Calu3 (cell line): ENCODE measurements at places on chromosomes 13 and 19. TPM values are rescaled to one million over a fixed set of nuclear protein-coding genes. Genes with fewer than 3 reads are reported as not detected.
A peak's percentile ranks its signal among the peaks of the same experiment; 100 is the strongest.

The BEST2 gene
- not detected in 2 replicates for total RNA-seq

The PLIN4 gene
- total RNA-seq, result 1.1 and 2.3 TPM in 2 replicates

The ZNF728 gene
- not detected in 2 replicates for total RNA-seq

The ZNF98 gene
- total RNA-seq, result not detected in 2 replicates

The PCDH8 gene
- total RNA-seq, result not detected in 2 replicates

The ZNF93 gene
- 6.5 and 6.9 TPM in 2 replicates for total RNA-seq

GRCh38 chr19:1651568-1652291 is 685 bp downstream of the TCF3 start:
- H3K4me1 ChIP-seq, result peaks cover 2% of the 10 kb centered on the region
- no peak overlapping the region for H3K27ac ChIP-seq
- peak overlapping the region; percentile 56 for H3K4me3 ChIP-seq
- H3K27me3 ChIP-seq, result no peaks in the 10 kb centered on the region
- DNase-seq, result no peak

GRCh38 chr13:80030491-80030890 is 310.4 kb downstream of the SPRY2 start:
- no peaks in the 10 kb centered on the region for H3K36me3 ChIP-seq
- no peak overlapping the region for H3K4me3 ChIP-seq
- no peaks in the 10 kb centered on the region for H3K4me1 ChIP-seq
- no peaks in the 10 kb centered on the region for H3K27me3 ChIP-seq

DNA sequence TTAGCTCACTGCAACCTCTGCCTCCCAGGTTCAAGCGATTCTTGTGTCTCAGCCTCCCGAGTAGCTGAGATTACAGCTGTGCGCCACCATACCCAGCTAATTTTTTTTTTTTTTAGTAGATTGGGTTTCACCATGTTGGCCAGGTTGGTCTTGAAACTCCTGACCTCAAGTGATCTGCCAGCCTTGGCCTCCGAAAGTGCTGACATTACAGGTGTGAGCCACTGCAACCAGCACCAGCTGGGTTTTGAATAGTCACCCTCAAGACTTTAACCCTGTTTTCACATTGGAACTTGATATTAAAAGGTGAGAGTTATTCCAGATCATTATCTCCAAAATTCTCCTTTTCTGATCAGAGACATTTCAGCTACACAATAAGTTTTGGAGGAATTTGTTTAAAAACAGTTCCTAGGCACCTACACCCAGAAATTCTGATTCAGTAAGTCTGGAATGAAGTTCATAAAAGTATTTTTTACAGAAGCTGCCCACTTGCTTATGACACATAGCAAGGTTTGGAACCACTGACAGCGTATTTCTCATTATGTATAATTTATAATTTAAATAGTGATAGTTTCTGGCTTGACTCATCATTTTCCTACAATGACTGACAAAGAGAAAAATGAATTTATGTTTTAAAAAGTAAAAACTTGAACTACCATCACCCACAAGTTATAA is 417.3 kb downstream of the DIAPH3 start:
- H3K27me3 ChIP-seq, result no peaks in the 10 kb centered on the region
- no peaks in the 10 kb centered on the region for H3K4me1 ChIP-seq
- no peak for DNase-seq
- no peak overlapping the region for H3K4me3 ChIP-seq

GRCh38 chr19:737591-738093 is 13.3 kb upstream of the MISP start:
- DNase-seq, result peak; percentile 56
- H3K36me3 ChIP-seq, result no peaks in the 10 kb centered on the region
- peaks cover 16% of the 10 kb centered on the region for H3K4me1 ChIP-seq

- peak; percentile 91 for DNase-seq
- H3K4me1 ChIP-seq, result peaks cover 12% of the 10 kb centered on the region
- peaks cover 13% of the 10 kb centered on the region for H3K36me3 ChIP-seq
- H3K27me3 ChIP-seq, result no peaks in the 10 kb centered on the region
Observed at GRCh38 chr19:9075064-9075949, 11.6 kb upstream of the OR1M1 start.

DNA sequence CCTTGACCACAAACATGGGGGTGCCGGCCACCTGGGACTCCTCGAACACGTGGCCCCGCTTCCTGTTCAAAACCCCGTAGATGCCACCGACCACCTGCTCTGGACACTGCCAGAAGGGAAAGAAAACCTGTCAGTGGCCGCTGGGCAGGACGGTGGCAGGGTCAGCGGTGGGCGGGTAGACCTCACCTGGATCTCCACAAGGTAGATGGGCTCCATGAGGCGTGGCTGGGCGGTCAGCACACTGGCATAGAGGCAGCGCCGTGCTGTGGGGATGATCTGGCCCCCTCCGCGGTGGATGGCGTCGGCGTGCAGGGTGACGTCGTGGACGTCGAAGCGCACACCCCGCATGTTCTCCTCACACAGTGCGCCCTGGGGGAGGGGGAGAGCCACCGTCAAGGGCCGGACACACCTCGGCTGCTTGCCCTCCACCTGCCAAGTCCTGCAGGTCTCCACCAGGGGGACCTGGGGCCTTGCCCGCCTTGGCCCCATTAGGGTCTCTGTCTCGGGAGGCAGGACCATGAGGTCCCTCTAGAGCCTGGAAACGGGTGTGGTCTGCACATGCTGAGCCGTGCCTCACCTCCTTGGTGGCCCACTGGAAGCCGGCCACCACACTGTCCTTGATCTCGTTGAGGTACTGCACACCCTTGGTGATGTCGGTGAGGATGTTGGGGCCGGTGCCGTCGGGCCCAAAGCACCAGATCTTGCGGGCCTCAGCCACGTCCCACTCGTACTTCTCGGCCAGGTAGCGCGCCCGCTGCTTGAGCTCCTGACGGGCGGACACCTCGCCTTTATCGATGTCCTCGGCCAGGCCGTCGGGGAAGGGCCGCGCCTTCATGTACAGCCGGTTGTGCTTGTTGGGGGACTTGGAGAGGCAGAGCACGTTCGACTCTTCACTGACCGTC is 6.6 kb upstream of the DAPK3 start:
- peaks cover 75% of the 10 kb centered on the region for H3K36me3 ChIP-seq
- H3K27me3 ChIP-seq, result no peaks in the 10 kb centered on the region
- peaks cover 2% of the 10 kb centered on the region for H3K4me1 ChIP-seq
- no peak overlapping the region for H3K4me3 ChIP-seq

GRCh38 chr13:100510208-100510957 is 78.2 kb downstream of the GGACT start:
- H3K27me3 ChIP-seq, result no peaks in the 10 kb centered on the region
- H3K36me3 ChIP-seq, result no peaks in the 10 kb centered on the region
- no peak overlapping the region for H3K27ac ChIP-seq
- no peaks in the 10 kb centered on the region for H3K4me1 ChIP-seq

GRCh38 chr19:32465176-32465575 is 59.6 kb downstream of the DPY19L3 start:
- H3K36me3 ChIP-seq, result peaks cover 4% of the 10 kb centered on the region
- no peak overlapping the region for H3K27ac ChIP-seq
